Endothelial cell (in vitro differentiated cells): ENCODE measurements at places on chromosomes 16 and 17.

GRCh38 chr17:19442731-19443130 lies 31.7 kb downstream of the RNF112 start:
- DNase-seq: no peak

DNA sequence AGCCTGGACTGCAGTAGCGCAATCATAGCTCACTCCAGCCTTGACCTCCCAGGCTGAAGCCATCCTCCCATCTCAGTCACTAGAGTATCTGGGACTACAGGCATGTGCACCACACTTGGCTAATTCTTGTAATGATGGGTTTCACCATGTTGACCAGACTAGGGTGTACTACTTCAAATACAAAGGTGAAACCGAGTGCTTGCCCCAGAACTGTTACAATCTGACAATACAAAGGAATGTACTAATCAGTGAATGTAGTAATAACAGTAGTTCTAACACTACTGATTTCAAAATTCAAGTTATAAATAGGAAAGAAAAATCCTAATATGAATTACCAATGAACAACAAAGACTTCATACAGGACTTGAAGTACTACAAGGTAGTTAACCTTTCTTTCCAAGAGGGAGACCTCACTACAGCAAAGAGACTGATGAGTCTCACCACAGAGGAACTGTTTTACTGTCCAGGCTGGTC lies 24.4 kb downstream of the CRK start:
- no peak for DNase-seq

- peak; percentile 29 for DNase-seq
Observed at GRCh38 chr16:81204798-81205680, 33.5 kb upstream of the BCO1 start.

DNA sequence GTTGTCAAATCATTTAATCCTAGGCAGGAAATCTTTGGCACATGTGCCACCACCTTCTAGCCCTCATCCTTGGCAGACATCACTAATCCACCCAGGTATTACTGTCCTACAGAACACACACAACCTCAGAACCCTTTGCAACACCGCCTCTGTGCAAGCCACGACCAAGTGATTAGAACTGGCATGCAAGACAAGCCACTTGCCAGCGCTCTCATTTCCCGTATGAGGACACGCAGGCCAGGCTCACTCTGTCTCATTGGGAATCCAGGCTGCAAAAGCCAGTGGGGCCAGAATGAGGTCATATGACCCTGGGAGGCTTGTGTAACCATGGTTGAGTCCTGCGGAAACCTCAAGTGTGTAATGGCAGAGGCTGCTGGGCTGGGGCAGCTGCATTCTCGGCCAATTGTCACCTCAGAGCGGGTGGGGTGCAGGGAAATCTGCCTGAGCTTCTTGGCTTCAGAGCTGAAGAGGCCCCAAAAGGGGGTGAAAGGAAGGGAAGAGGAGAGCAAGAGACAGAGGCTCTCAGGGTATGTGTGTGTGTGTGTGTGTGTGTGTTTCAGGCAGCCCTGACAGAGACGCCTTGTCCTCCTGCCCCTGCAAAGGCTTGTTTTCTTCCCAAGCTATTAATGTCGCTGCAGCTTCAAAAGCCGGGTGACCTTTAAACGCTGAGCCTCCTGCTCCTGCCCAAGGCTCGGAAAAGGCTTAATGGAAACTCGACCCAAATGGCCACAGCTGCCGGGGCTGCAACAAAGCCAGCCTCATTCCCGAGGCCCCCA lies 43.2 kb upstream of the MRPS23 start:
- no peak for DNase-seq

DNA sequence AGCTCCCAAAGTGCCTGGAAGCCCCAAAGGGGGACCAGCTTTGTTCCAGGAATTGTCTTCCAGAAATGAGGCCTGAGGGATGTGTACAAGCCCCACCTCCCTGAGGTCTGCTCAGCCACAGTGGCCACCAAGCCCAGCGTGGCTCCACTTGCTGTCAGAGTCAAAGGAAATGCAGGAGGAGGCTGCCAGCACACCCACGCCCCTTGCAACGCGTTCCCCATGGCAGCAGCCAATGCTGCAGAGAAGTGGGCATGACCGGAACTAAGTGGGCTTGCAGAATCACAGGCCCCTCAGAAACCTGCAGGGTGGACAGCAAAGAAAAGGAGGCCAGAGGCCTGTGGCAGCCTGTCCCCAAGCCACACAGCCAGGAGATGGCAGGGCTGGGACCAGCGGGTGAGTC lies 320.8 kb downstream of the FOXL1 start:
- DNase-seq: no peak

- no peak for DNase-seq
Observed at GRCh38 chr17:45787044-45787443, 2.9 kb downstream of the CRHR1 start.

DNA sequence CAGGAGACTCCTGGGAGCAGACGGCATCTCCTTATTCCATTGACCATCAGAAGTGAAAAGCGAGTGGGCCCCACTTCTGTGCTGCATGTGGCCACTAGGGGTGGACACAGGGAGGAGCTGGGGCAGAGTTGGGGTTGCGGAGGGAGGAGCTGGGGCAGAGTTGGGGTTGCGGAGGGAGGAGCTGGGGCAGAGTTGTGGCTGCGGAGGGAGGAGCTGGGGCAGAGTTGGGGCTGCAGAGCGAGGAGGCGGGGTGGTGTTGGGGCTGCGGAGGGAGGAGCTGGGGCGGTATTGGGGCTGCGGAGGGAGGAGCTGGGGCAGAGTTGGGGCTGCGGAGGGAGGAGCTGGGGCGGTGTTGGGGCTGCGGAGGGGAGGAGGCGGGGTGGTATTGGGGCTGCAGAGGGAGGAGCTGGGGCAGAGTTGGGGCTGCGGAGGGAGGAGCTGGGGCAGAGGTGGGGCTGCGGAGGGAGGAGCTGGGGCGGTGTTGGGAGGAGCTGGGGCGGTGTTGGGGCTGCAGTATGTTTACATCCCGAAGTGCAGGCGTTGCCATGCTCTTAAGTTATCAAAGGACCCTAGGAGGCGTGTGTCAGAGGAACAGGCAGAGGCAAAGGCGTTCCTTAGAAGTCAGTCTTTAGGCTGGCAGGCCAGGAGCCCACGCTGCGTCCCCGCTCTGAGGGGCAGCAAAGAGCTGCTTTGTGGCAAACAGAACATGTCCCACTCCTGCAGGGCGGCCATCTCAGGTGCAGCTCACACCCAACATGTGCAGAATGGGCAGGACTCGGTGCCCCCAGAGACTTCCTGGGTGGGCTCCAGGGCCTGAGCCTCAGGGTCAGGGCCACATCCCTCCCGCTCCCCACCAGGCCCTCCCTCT lies 76.0 kb downstream of the ZNF778 start:
- no peak for DNase-seq

DNA sequence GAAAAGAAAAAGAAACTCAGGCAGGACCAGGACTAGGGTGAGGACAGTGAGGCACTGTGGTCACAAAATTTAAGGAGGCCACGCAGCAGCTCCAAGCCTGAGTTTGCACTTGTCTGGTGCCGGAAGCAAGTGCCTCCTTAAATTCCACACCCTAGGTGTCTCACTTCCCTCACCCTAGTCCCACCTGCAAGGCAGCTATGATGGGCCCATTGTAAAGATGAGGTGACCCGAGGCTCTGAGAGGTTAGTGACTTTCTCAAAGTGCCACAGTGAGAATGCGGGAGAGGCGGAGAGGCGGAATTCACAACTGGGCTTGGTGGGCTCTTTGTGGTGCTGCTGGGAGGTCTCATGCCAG lies 21.5 kb upstream of the EEF2K start:
- DNase-seq: no peak

DNA sequence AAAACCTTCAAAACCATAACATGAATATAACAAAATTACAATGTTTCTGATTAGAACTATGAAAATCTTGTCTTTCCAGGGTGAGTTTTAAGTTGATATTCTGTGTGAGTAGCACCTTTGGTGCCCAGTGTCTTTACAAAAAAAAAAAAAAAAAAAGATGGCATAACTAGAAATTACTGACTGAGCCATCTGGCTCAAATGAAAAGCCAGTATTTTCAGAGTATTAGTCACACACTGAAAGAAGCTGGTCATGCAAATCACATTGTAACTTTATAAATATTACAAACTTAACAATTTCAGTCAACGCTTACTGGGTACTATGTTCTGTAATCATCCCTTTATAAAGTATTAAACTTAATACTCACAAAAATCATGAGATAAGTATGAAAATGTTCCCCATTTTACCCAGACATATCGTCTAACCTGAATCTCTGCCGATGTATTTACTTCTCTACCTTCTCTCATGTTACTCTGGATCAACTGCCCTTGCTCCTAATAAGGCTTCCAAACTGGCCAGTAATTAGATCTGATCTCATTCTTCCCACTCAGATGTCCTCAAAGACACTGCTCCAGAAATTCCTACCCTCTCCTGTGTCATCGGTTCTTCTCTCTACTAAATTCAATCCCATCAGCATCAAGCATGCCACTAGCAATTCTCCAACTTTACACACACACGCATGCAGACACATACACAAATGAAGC lies 25.4 kb downstream of the UBE2G1 start:
- no peak for DNase-seq

DNA sequence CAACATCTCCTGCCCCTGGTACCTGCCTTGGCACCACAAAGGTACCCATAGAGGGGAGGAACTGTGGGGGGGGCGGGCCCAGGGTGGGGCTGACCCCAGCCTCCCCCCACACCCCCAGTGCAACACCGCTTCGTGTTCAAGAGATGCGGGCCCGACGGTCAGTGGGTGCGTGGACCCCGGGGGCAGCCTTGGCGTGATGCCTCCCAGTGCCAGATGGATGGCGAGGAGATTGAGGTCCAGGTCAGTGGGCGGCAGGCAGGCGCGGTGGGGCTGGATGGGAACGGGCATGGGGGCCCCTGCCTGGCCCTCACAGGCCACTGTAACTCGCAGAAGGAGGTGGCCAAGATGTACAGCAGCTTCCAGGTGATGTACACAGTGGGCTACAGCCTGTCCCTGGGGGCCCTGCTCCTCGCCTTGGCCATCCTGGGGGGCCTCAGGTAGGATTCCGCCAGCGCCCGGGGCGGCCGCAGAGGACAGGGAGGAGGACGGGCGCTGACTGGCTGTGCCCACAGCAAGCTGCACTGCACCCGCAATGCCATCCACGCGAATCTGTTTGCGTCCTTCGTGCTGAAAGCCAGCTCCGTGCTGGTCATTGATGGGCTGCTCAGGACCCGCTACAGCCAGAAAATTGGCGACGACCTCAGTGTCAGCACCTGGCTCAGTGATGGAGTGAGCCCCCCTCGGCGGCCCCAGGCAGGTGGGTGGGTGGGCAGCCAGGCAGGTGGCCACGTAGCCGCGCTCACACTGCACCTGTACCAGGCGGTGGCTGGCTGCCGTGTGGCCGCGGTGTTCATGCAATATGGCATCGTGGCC lies 7.1 kb downstream of the GCGR start:
- no peak for DNase-seq

- DNase-seq: no peak
Observed at GRCh38 chr17:81891303-81891552, 158 bp downstream of the ALYREF start.
